Ovary (tissue), 10 donors: ENCODE measurements at places on chromosomes 5 and 9. TPM values are rescaled to one million over a fixed set of nuclear protein-coding genes. Genes with fewer than 3 reads are reported as not detected.
A peak's percentile ranks its signal among the peaks of the same experiment; 100 is the strongest.

GRCh38 chr5:16529306-16529705, 63.7 kb upstream of the ZNF622 start:
- H3K36me3 ChIP-seq = no peaks in the 10 kb centered on the region
- no peak for DNase-seq
- H3K27me3 ChIP-seq = no peaks in the 10 kb centered on the region

The LHFPL2 gene
- 35.1 TPM for total RNA-seq

DNA sequence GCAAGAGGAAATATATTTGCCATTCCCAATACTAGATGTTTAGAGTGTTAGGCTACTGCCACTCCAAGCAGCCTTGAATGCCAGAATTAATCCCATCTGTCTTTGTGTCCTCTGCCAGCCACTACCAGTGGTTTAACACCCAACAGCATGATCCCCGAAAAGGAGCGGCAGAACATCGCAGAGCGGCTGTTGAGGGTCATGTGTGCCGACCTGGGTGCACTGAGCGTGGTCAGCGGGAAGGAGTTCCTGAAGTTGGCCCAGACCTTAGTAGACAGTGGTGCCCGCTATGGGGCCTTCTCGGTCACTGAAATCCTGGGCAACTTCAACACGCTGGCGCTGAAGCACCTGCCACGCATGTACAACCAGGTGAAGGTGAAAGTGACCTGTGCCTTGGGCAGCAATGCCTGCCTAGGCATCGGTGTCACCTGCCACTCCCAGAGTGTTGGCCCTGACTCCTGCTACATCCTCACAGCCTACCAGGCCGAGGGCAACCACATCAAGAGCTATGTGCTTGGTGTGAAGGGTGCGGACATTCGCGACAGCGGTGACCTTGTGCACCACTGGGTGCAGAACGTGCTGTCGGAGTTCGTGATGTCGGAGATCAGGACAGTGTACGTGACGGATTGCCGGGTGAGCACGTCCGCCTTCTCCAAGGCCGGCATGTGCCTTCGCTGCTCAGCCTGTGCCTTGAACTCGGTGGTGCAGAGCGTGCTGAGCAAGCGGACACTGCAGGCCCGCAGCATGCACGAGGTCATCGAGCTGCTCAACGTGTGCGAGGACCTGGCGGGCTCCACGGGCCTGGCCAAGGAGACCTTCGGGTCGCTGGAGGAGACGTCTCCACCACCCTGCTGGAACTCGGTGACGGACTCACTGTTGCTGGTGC, 29.3 kb downstream of the AMBP start:
- no peak overlapping the region for H3K27ac ChIP-seq
- H3K4me1 ChIP-seq = no peaks in the 10 kb centered on the region
- H3K27me3 ChIP-seq = no peaks in the 10 kb centered on the region
- DNase-seq = peak; percentile 10

GRCh38 chr5:102307232-102307631, 11.1 kb upstream of the SLCO4C1 start:
- no peak overlapping the region for H3K4me3 ChIP-seq
- H3K27ac ChIP-seq = no peak overlapping the region
- H3K36me3 ChIP-seq = no peaks in the 10 kb centered on the region
- no peak for DNase-seq
- H3K27me3 ChIP-seq = no peaks in the 10 kb centered on the region
- H3K4me1 ChIP-seq = no peaks in the 10 kb centered on the region
